Activated CD4-positive, CD25-positive, alpha-beta regulatory T cell (primary cell): ENCODE measurements at places on chromosomes 4 and X.

DNA sequence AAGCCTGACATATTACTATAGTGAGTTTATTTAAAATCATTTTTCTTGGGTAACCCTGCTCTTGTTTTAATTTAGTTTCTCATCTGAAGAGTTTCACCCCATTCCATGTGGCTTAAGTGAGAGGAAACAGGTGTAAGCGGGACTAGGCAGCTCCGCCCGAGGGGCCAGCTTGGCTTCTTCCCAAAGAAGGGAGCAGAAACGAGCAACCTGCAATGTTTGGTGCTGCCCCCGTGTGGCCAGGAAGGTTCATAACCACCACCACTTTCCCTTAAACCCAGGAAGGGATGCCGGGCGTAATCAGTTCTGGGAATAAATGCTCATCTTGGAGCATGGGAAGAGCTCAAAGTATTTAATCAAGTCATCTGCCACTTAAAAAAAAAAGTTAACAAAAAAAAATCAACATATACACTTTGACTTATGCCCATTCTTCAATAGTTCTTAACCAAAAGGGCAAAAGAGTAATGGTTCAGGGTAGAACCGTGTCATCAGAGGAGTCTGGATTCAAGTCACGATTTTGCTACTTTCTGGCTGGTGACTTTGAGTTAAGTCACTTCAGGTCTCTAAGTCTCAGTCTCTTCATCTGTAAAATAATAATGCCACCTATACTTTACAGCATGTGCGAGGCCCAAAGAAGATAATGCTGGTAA lies 147.9 kb downstream of the NSUN7 start:
- peak; percentile 49 for DNase-seq

DNA sequence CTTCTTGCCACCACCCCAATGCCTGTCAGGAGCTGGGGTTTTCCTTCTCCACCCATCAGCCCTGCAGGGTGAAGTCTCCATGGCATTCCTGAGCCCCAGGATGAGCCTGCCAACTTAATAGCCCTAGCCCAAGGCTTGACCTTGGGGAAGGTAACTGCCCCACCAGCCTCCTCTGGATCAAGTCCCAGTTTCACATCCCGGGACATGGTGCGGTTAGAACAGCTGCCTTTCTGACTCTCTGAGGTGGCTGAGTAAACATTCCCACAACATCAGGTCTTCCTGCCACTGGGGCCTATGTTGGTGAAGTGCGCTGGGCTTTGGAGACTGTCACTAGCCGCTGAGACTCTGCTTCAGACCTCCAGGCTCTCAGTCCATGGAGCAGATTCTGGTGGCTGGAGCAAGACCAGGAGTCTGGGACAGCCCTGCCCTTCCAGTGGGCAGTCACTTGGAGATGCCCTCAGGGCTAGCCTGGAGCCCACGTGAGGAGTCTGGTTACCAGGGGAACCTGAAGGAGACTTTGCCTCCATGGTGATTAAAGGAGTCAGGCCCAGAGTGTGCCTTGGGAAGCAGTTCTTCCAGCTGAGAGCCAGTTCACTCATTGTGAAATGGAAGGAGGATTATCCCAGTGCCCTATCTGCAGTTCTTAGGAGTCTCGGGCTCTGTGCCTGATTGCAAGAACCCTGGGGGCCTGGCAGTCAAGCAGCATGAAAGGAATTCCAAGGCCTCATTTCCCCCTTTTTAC lies 56.8 kb downstream of the SMIM20 start:
- DNase-seq, result no peak

DNA sequence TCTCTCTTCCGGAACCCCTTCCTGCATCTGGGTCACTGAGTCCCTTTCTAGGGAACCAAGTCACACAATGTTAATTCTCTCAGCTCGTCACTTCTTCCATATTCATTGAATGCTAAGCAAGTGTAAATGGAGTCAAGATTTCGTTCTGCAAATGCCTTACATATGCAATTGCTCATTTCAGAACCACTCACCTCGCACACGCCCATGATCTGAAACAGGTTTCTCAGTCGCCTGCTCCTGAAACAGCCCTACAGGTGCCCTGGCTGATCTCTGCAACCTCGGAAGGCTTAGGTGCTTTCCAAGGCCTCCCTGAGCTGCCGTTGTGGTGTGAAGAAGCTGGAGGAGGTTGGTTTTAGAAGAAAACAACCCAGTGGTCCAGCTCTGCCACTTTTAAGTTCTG lies 100.8 kb upstream of the MSX1 start:
- DNase-seq, result no peak

DNA sequence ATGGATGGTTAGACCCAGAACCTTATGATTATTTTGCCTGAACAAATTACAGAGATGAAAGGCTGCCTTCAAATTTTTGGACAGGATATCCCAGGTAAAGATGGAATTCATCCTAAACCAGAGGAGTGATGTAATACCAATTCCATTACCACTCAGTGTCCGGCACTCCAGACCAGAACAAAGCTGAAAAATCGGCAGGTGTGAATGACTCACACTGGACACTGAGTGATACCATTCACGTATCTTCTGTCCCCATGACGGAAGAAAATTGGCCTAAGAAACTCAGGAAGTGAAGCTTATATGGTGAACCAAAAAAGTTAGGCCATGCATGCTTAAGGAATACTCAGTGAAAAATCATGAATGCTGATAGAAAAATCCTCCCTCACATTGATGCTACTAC lies 34.5 kb downstream of the PALLD start:
- no peak for DNase-seq
